ENCODE measurements at places on chromosomes 4 and X.

- DNase-seq: no peak
Measured at GRCh38 chr4:73944061-73944875, 37.6 kb downstream of the PF4 start.

DNA sequence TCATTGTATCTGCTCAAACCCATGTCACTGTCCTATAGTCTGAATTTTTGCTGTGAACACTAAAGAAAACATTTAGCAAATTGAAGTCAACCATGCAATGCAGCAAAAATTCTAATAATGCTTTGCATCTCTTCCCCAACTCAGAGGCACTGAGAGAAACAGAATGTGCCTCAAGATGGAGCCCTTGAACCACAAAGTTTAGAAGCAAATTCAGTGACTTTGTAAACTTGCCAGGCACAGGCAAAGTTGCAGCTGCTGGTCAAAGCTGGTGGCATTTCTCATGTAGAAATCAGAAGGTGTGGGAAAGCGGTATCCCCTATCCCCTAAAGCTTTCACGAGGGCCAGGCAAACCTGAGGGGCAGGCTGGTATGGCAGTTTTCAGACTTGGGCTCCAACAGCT is 121.7 kb upstream of the DIPK2B start:
- no peak for DNase-seq

- DNase-seq: no peak
Measured at GRCh38 chr4:3250438-3250955, 1.5 kb downstream of the MSANTD1 start.

- no peak for DNase-seq
Measured at GRCh38 chr4:82517043-82517442, 44.7 kb downstream of the TMEM150C start.

DNA sequence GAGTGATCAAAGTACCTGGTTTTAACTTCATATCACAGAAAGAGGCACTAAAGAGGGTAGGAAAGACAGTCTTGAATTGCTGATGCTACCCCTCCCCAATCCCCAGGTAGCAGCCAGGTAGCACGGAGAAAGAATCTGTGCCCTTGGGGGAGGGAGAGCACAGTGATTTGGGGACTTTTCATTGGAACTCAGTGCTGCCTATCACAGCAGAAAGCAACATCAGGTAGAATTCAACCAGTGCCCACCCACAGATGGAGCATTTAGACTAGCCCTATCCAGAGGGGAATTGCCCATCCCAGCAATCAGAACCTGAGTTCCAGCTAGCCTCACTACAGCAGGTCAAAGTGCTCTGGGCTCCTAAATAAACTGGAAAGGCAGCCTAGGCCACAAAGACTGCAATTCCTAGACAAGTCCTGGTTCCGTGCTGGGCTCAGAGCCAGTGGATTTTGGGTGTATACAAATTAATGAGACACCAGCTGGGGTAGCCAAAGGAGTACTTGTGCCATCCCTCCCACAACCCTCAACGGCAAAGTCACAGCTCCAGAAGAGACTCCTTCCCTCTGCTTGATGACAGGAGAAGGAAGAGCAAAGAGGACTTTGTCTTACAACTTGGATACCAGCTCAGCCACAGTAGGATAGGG is 228.1 kb downstream of the THOC2 start:
- DNase-seq: no peak

- DNase-seq: no peak
Measured at GRCh38 chrX:1536712-1537030, 314 bp downstream of the P2RY8 start.

DNA sequence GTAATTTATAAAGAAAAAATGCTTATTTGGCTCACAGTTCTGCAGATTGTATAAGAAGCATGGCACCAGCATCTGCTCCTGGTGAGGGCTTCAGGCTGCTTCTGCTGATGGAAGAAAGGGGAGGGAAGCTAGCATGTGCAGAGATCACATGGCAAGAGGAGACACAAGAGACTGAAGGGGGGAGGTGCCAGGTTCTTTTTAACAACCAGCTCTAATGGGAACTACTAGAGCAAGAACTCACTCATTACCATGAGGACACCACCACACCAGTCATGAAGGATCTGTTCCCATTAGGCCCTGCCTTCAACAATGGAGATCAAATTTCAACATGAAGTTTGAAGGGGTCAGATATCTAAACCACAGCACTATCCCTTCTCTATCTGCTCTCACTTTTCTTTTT is 9.4 kb upstream of the COPS4 start:
- no peak for DNase-seq

- DNase-seq: no peak
Measured at GRCh38 chrX:126342859-126343258, 176.8 kb upstream of the DCAF12L2 start.

DNA sequence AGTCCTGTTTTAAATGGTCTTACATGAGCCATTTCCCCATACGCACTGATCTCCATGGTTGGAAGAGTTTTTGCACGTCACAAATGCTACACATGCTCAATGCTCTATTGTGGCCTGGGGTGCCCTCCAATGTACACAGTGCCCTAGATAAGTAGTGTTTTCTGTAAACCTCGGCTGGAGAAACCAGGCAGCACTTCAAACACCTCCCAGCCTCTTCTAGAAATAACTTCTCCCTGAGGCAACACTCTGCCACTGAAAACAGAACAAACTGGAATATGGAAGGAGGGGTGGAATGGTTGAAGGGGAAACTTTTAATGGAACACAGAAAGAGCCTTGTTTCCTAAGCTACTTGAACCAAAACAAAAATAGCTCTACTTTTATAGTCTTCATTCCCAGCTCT is 123.9 kb upstream of the CBR4 start:
- no peak for DNase-seq

DNA sequence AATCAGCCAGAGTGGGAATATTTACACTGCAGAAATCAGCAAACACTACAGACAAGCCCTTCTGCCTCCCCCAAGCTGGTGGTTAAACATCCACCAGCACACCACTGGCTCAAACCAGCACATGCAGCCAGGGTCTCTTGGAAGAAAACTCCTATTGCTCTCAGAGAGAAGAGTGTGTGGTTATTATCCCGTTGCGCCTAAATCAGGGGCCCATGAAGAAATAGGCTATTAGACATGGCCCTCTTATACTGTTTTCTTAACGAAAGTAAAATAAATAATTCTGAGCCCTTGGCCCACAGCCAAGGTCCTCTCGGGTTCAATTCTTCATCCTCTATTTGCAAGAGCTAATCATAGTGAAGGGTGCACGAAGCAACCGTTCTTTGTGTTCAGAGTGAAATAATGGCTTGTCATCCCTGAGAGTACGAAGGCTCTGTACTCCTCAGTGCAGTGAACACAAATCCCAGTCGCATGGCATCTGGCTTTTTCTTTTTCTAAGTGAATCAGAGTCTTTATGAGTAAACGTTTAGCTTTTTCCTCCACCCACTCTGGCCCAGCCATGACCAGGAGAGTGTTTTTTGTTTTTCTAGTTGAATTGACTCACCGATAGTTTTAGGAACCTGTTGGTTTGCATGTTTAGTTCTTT is 33.4 kb upstream of the RBM47 start:
- no peak for DNase-seq

GRCh38 chr4:103451341-103451740 is 253.2 kb upstream of the CENPE start:
- DNase-seq: no peak

DNA sequence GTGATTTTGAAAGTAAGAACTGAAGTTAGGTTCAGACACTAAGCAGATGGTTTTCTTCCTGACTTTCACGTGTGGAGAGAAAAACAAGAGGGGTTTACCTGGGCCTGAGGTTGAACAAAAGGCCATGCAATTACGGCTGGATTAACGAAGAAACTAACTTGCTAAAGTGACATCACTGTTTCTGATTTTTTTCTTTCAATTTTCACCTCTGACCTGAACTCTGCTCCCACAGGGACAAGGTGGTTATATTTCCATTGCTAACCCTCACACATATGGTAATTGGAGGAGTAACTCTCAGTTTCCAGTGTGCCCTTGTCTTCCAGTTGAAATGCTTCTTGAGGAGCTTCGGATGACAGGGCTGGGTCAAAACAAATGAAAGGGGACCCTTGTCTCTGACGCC is 38.0 kb downstream of the MSN start:
- no peak for DNase-seq

DNA sequence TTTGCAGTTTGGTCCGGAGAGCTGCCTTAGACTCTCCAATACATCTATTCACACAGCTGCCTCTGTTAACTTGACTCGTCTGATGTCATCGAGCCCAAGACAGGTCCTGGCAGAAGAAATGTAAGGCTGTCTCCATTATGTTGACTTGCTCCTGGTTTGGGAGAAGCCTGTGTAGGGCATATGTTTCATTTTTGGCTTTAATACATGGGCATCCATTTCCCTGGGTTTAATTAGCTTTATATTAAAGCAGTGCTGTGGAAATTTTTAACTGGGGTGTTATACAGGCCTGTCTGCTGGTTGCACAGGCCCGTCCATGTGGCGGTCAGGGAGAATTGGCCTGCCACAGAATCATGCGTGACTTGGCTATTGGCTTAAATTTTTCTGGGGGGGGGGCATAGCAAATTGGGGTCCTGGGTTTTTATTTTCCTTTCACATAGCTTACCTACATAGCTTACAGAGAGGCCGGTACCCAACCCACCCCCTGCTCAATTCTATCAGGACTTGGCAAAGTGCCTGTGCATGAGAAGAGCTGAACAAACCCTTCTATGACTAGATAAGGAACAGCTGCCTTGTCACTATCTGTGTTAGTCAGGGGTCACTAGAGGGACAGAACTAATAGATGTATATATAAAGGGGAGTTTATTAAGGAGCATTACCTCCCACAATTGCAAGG is 123.5 kb upstream of the WDR1 start:
- DNase-seq: no peak

GRCh38 chrX:131317326-131317725 is 28.2 kb upstream of the IGSF1 start:
- DNase-seq: no peak

GRCh38 chrX:9318766-9319165 is 146.1 kb upstream of the TBL1X start:
- no peak for DNase-seq

DNA sequence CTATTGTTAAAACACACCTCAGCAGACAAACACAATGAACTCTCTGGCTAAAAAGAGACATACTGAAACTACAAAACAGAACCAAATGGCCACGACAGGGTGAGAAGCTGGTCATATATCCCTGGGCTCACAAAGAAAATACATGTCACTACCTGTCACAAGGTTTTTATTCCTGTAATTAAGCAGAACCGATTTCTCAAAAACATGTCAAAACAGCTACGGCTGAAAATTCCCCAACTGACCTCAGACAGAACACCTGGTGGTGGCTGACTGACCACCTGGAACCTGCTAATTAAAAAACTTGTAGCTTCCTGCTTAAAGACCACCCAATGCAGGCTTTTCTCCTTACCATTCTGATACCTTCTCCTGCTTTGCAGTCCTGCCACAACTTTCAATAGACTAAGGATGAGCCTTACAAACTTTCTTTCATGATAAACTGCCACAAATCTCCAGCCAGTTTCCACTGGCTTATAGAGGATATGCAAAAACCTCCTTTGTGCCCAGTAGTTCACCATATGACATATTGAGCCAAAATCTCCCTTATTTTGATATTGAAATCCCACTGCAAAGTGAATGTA is 571.9 kb downstream of the SPOCK3 start:
- DNase-seq: no peak

DNA sequence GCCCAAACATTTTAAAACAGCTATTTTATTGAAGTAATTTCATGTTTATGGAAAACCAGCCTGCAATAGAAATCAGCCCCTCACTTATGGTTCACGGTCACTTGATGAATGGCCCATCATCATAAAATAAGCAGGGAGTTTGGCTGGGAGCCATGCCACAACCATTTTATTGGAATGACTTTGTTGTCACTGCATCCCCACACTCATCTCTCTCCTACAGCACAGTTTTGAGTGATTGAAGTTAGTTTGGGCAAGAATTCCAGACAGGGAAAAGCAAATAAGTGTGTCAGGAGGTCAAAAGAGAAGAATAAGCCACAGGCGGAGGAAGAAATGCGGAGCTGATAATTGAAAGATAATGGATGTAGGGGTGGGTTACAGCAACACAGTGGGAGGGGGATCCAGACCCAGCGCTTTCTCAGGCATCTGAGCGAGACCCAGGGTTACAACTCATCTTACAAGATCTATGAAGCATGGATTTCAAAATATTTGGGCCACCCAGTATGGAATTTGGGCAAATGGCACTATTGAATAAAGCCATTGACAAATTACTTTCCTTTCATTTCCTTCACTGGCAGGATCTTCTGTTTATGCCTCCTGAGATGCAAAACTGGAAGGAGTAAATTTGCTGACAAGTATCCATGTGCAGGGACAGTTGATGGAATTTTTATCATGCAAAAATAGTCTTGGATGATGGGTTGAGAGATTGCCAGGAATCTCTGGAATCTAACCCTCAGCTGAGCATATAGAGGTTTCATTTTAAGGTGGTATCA is 100.8 kb downstream of the SHROOM3 start:
- no peak for DNase-seq

- no peak for DNase-seq
Measured at GRCh38 chr4:147493307-147493706, 12.4 kb downstream of the EDNRA start.

- no peak for DNase-seq
Measured at GRCh38 chrX:6460893-6461490, 73.9 kb downstream of the VCX3A start.

DNA sequence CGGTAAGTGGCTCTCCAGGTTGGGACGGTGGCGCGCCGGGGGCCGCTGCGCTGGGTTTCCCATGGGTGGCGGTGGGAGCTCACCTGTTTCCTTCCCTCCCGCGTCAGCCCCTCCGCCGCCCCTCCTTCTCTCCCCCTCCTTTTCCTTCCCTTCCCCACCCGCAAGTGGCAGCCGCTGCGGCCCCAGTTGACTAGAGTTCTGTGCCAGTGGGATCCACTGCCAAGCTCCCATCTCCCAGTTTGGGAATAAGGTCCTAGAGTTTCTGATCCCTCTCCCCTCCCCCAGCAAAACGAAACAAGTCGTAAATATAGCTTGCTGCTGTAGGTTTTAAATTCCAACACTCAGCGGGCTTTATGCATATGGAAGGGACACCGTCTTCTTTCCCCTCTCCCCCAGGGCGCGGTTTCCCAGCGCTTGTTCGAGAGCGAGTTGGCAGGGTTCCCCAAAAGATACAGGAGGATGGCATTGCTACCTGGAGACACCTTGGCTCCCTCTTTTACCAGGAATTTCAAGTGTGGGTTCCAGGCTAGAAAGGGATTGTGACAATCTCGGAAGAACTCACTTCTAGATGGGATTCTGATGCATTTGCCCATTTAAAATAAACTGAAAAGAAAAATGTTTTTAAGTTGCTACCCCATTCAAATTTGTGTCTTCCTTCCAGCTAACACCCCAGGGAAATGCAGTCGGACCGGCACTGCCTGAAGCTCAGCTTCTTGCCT is 1.2 kb downstream of the TLL1 start:
- no peak for DNase-seq

- no peak for DNase-seq
Measured at GRCh38 chr4:73281396-73281795, 22.8 kb upstream of the ANKRD17 start.

DNA sequence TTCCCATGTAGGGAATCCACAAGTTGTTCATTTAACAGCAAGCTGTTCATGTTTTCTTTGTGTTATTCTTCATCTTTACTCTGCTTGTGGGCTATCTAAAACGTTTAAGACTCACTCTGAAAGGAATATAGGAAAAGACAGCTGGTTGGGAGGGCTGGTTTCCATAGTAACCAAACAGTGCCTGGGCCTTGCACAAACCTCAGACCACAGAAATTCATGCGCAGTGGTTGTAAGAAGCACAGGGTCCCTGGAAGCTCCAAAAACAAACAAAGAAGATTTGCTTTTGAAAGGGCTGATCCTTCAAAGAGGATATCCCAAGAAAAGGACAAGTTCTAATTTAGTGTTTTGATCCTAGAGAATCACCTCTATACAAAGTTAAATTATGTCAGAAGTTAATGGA is 7.8 kb downstream of the SERTM2 start:
- DNase-seq: no peak

GRCh38 chr4:104941661-104942062 is 205.0 kb upstream of the TET2 start:
- no peak for DNase-seq

Data from esophagus squamous epithelium (tissue), 5 donors.